Renal pelvis (tissue), 12 donors: ENCODE measurements at places on chromosomes 2 and 18. TPM values are rescaled to one million over a fixed set of nuclear protein-coding genes. Genes with fewer than 3 reads are reported as not detected.

Gene SLC40A1
- 121 TPM for polyA plus RNA-seq

Gene GAREM2
- polyA plus RNA-seq, result 9.3 TPM

Gene KCMF1
- polyA plus RNA-seq, result 46.3 TPM

Gene CFC1
- not detected for polyA plus RNA-seq

Gene KCNS3
- polyA plus RNA-seq, result 6.5 TPM

Gene LOXL3
- 10.1 TPM for polyA plus RNA-seq

Gene POMC
- 17.6 TPM for polyA plus RNA-seq

Gene ZNF804A
- polyA plus RNA-seq, result 0.74 TPM

Gene EPB41L5
- 88.1 TPM for polyA plus RNA-seq

Gene LOXHD1
- 1.3 TPM for polyA plus RNA-seq

Gene DES
- polyA plus RNA-seq, result 6.0 TPM

Gene AKAIN1
- not detected for polyA plus RNA-seq

Gene FAM110C
- polyA plus RNA-seq, result 10.0 TPM

Gene KDSR
- polyA plus RNA-seq, result 36.2 TPM

Gene GALR1
- polyA plus RNA-seq, result 0.10 TPM

Gene LAMA1
- 106 TPM for polyA plus RNA-seq

Gene IL36B
- polyA plus RNA-seq, result not detected

Gene SERPINB2
- not detected for polyA plus RNA-seq

Gene UGT1A7
- not detected for polyA plus RNA-seq

Gene ASAP2
- 53.4 TPM for polyA plus RNA-seq
